ENCODE measurements at places on chromosomes 7 and 10.

DNA sequence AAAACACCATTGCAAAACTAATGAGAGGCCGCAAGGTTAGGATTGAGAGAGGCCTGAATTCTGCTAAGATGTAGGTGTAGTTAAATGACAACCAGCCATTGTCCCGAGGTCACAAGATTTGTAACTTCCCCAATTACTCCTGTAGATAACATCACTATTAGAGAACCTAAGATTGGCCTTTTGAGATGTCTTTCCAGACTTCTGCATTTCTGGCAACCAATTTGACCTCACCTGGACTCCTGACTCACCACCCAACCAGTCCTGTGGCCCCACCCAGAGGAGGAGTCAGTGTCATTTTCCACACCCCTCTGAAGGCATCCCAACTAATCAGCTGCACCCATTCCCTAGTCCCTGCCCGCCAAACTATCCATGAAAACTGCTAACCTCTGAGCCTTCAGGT is 115.7 kb downstream of the PRKAG2 start:
- DNase-seq = no peak

- no peak for DNase-seq
Observed at GRCh38 chr10:37146443-37146842, 21.0 kb downstream of the ANKRD30A start.

- DNase-seq = no peak
Observed at GRCh38 chr7:157394246-157395191, 57.7 kb downstream of the DNAJB6 start.

- no peak for DNase-seq
Observed at GRCh38 chr10:21825345-21825744, 178.2 kb downstream of the DNAJC1 start.

All from activated CD4-positive, alpha-beta T cell treated with anti-CD3 and anti-CD28 coated beads, Interleukin-2, amount 50 U/mL, for 24 hours (primary cell).